ENCODE measurements at places on chromosomes 16 and 17. TPM values are rescaled to one million over a fixed set of nuclear protein-coding genes. Genes with fewer than 3 reads are reported as not detected.

GRCh38 chr17:77854759-77855745 lies 103.5 kb upstream of the TNRC6C start:
- no peak overlapping the region for H3K27ac ChIP-seq
- H3K4me3 ChIP-seq = no peak overlapping the region
- no peaks in the 10 kb centered on the region for H3K36me3 ChIP-seq
- no peaks in the 10 kb centered on the region for H3K27me3 ChIP-seq
- DNase-seq = no peak

DNA sequence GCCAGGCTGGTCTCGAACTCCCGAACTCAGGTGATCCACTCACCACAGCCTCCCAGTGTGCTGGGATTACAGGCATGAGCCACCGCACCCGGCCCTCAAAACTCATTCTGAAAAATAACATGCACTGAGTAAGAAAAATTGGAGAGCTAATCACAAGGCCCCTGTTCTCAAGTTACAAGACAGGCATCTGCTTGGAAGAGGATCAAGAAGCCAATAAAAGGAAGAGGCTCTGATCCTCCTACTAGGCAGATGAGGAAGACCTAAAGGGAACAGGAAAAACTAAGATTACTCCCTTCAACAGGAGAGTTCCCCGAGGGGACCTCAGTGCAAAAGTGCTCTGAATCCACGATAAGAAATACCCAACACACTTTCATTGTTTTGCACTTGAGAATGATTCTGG lies 18.4 kb downstream of the BLMH start:
- no peak for DNase-seq
- H3K27ac ChIP-seq = no peak overlapping the region
- no peak overlapping the region for H3K4me3 ChIP-seq
- H3K4me1 ChIP-seq = peaks cover 4% of the 10 kb centered on the region
- no peaks in the 10 kb centered on the region for H3K27me3 ChIP-seq
- peaks cover 53% of the 10 kb centered on the region for H3K36me3 ChIP-seq

- H3K4me3 ChIP-seq = no peak overlapping the region
- H3K27me3 ChIP-seq = no peaks in the 10 kb centered on the region
- peaks cover 19% of the 10 kb centered on the region for H3K36me3 ChIP-seq
- DNase-seq = no peak
These were observed 154.2 kb downstream of the PITPNC1 start for GRCh38 chr17:67531291-67531690.

DNA sequence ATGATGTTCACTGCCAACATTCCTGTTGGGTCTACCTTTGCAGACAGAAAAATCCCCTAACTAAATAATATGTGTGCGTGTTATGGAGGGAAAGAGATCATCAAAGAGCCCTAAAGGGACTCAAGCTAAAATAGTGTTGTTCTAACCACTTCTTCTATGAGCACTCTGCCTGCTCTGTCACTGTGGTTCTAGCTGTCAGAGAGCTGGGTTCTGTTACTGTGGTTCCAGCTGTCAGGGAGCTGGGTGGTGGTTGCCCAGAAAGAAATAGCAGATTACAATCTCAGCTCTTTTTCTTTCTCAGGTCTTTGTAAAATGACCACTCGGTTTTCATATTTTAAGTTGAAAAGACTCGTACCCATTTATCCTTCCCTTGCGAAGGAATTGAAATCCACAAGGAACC lies 176.3 kb downstream of the HS3ST3A1 start:
- no peak for DNase-seq
- no peak overlapping the region for H3K4me3 ChIP-seq
- H3K36me3 ChIP-seq = no peaks in the 10 kb centered on the region
- H3K27ac ChIP-seq = no peak overlapping the region

DNA sequence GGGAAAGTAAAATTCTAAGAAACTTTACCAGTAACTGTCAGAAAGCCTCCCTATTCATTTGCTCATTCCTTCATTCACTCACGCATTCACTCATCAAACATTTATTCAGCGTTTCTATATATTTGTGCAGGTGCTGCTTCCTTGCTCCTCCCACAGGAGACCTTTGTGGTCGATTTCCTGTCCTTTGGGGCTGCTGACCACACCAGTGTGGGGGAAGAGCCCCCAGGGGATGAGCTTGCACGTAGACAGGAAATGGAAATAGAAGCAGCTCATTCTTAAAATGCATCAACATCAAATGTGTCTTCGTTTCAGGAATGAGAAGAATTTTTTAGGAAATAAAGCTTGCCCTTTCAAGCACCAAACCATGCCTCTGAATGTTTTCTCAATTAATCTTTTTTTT lies 9.6 kb downstream of the PIK3R6 start:
- H3K36me3 ChIP-seq = peaks cover 57% of the 10 kb centered on the region
- H3K27me3 ChIP-seq = no peaks in the 10 kb centered on the region
- DNase-seq = peak; percentile 83
- peak overlapping the region; percentile 59 for H3K4me3 ChIP-seq
- peaks cover 70% of the 10 kb centered on the region for H3K4me1 ChIP-seq

DNA sequence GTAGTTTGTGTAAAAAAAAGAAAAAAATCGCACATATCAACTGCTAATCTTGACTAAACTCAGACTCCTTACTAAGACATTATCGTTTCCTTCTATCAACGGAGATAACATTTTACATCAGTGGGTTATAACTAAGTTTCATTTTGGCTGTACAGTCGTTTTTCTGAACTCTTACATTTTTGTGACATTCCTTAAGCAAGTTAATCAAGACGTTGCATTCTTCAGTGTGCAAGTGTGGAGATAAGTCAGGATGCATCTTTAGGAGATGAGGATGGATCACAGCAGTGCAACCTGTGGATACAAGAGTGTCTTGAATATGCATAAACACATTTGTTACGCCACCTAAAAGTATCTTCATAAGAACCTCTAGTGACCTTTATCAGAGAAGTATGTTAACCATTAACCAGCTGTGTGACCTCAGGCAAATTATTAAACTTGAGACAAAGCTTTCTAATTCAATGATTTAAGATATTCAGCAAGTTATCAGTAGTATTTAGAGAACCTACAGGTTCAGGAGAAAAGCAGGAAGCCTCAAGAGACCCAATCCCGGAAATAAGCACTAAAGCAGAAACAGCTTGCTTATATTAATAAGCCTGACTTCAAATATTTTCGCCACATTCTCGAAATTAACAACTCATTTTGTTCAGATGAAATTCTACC lies 9.4 kb downstream of the CMC2 start:
- peaks cover 48% of the 10 kb centered on the region for H3K4me1 ChIP-seq
- no peak for DNase-seq
- no peaks in the 10 kb centered on the region for H3K27me3 ChIP-seq
- peak overlapping the region; percentile 92 for H3K27ac ChIP-seq
- peaks cover 64% of the 10 kb centered on the region for H3K36me3 ChIP-seq

DNA sequence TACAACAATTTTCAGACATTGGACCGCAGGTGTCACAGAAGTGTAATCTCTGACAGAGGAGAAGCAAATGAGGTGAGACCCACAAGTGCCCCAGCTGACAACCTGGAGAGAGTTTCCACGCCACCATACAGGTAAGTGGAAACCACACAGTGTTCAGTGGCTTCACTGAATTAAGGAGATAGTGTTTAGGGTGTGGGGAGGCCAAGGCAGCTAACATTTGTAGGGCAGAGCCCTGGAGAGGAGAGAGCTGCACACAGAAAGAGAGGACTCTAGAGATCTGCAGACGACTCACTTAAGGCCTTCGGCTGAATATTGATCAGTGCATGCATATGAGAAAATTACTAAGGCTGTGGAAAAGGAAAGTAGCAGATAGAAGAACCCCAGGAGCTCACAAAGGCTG lies 228.9 kb upstream of the TNRC6C start:
- H3K27ac ChIP-seq = no peak overlapping the region
- H3K4me1 ChIP-seq = peaks cover 15% of the 10 kb centered on the region
- peaks cover 36% of the 10 kb centered on the region for H3K27me3 ChIP-seq
- DNase-seq = peak; percentile 7
- H3K4me3 ChIP-seq = no peak overlapping the region
- no peaks in the 10 kb centered on the region for H3K36me3 ChIP-seq

DNA sequence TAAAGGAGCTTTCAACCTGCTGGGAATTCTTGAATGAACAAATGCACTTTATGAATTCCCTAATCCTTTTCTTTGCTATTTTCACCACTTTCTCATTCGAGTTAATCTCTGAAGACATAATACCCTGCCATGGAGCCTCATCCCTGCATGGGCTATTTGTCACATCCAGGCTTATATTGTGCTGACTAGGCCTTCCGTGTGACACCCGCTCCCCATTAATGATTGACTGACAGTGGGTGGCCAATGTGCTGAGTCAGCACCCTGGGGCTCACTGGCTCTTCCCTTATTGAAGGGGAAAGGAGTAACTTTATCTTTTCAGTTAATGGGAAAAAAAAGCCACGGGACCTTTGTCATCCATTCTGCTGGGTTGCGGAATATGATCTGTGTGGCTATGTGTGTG lies 1024.8 kb upstream of the EEF2KMT start:
- no peaks in the 10 kb centered on the region for H3K36me3 ChIP-seq
- H3K4me1 ChIP-seq = no peaks in the 10 kb centered on the region
- no peak for DNase-seq
- no peaks in the 10 kb centered on the region for H3K27me3 ChIP-seq
- no peak overlapping the region for H3K4me3 ChIP-seq

DNA sequence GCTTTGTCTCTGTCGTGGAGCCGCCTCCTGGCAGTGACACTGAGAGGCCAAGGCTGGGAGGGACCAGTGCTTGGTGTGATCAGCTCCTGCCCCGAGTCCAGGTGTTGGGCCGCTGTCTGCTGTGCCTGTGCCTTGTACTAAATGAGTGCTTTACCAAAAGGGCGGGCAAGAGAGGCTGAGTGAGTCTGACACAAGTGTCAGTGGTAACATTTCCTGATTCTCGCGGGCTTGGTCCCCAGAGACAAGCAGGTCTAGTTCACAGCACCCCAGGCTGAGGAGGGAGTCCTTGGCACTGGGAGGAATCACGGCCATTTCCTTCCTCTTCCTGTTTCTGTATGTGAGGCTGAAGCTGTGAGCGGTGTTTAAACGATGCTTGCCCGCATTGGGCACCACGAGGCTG lies 30.2 kb downstream of the PLD6 start:
- H3K27ac ChIP-seq = peak overlapping the region; percentile 86
- peaks cover 89% of the 10 kb centered on the region for H3K4me1 ChIP-seq
- peak overlapping the region; percentile 57 for H3K4me3 ChIP-seq

DNA sequence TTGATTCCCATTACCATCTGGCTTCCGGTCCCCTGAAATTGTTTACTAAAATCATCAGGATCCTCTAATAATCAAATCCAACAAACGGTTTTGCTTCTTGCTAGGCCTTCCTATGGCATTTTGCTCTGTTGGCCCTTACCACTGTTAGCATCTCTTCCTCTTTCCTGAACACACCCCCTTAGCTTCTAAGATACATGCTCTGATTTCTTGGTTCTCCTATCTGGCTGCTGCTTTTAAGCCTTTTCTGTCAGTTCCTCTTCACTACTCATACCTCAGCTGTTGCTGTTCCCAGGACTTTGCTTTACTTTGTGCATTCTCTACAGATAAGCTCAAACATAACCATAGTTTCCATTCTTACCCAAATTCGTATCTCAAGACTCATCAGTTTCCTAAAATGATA lies 11.4 kb downstream of the CAPNS2 start:
- no peak for DNase-seq
- H3K4me3 ChIP-seq = no peak overlapping the region
- H3K4me1 ChIP-seq = no peaks in the 10 kb centered on the region
- H3K27me3 ChIP-seq = peaks cover 2% of the 10 kb centered on the region

The RPL27 gene
- total RNA-seq = 949 TPM

DNA sequence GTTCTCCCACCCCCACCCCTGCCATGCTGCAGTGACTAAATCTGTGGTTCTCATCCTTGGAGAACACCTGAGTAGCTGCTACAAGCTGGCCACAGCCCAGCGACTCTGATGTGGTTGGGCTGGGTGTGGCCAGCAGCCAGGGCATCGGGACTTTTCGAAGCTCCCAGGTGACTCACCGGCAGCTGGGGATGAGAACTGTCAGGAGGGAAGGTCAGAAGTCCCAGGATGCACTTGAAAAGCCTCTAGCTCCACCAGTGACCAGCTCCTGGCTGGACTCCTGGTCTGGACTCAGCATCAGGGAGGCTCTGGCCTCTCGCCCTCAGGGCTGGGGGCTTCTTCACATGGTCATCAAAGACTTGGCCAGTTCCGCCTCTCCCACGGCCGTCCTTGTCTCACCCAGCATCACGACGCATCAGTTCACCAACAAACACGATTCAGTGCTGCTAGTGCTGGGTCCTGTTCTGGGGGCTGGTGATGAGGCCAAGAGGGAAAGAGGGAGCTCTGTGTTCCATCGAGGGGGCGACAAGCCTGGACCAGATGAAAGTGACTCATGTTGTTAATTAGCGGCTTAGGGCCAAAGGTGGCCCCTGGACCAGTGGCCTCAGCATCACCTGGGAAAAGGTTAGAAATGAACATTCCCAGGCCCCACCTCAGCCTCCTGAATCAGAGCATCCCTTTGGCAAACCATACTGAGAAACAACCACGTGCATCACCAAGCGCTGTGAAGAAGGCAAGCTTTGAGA lies 3.9 kb upstream of the C17orf99 start:
- H3K4me3 ChIP-seq = no peak overlapping the region
- H3K27ac ChIP-seq = no peak overlapping the region
- no peak for DNase-seq
- H3K36me3 ChIP-seq = peaks cover 41% of the 10 kb centered on the region
- no peaks in the 10 kb centered on the region for H3K27me3 ChIP-seq
- peaks cover 50% of the 10 kb centered on the region for H3K4me1 ChIP-seq

DNA sequence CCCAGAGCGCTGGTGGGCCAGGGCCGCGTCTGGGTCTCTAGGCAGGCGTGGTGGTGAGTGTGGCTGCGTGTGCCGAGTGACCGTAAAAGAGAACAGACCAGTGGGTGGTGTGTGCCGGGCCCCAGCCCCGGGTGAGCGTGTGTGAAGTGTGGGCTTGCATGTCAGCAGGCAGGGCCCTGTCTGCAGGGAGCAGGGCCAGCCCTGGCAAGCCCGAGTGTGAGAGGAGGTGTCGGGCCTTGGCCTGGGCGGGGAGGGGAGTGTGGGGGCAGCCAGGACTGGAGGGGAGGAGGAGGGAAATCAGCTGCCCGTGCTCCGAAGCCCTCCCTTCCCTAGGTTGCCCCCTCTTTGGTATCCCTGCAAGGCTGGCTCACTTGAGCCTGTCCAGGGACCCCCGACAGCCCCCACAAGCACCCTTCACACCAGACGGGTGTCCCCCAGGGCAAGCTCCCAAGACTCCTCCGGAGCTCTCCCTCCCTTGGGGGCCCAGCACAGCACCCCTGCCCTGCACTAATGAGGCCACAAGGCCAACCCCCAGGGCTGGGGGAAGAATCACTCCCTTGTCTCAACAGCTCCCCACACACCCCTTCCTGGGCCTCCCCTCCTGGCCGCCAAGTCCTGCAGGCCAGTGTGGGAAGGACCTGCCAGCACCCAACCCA lies 1.9 kb downstream of the USH1G start:
- no peak for DNase-seq
- H3K4me3 ChIP-seq = no peak overlapping the region
- peaks cover 5% of the 10 kb centered on the region for H3K4me1 ChIP-seq
- no peaks in the 10 kb centered on the region for H3K36me3 ChIP-seq
- no peak overlapping the region for H3K27ac ChIP-seq

The C16orf89 gene
- total RNA-seq = not detected

The TBC1D28 gene
- total RNA-seq = not detected
